PC-9 (cell line): ENCODE measurements at places on chromosomes 13 and 19.

DNA sequence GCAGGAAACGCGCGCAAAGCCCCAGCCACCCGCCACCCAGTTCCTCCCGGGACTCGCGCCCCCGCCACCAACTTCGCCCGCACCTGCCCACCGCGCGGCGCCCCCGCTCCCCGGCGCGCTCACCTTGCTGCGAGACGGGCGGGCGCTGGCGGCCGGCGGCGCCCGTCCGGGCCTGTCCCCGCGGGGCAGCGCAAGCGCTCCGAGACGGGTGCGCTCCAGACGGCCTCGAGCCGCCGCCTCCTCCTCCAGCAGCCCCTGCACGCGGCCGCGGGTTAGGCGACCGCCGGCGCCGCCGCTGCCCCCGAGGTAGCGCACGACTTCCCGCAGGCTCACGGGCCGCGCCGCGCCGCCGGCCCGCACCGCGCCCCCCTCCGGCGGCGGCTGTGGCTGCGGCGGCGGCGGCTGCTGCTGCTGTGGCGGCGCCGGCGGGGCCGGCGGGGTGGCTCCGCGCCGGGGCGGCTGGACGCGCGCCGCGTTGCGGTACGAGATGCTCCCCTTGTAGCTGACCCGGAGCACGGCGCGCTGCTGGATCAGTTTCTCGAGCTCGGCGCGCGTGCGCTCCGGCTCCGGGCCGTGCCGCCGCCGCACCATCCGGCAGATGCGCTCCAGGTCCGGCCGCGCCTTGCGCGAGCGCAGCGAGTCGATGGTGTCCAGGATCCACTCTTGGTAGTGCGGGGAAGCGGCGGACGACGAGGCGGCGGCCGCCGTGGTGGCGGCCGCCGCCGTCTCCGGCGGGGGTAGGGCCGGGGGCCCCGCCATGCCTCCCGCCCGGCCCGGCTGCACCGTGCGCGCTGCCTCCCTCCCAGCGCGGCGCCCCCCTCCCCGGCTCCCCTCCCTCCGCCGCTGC, 666 bp downstream of the SAMD1 start:
- DNase-seq: peak; percentile 45

DNA sequence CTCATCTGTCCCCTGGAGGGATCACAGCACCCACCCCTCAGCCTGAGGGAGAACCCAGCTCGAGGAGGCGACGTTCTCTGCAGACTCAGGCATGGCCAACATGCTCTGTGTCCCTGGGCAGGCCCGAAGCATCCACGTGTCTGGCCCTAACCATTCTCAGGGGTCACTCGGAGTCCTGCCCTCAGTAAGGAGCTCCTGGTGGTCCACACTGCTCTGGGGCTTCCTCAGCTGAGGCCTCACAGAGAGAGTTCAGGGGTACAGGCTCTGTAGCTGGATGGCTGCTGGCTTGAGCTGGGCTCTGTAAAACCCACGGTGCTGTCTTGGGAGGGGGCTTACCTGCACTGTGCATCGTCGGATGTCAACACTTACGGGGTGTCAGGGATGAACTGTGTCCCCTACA, 4.4 kb upstream of the SIGLEC8 start:
- no peak for DNase-seq

GRCh38 chr13:83086948-83087347, 795.3 kb downstream of the SLITRK1 start:
- DNase-seq: no peak

- DNase-seq: peak; percentile 80
These were observed 18.9 kb upstream of the FOSB start for GRCh38 chr19:45448887-45449299.

- DNase-seq: no peak
These were observed at the start of gene CD37 for GRCh38 chr19:49335071-49335783. Gene CD37 (plus strand): TSS chr19:49335406. CDS start chr19:49335541, 135 bp downstream.

- DNase-seq: no peak
These were observed 81.9 kb downstream of the ZNF726 start for GRCh38 chr19:23996549-23996948.

- DNase-seq: peak; percentile 36
These were observed 931 bp downstream of the USP12 start for GRCh38 chr13:27170516-27171243.

- no peak for DNase-seq
These were observed 440.8 kb downstream of the TDRD3 start for GRCh38 chr13:60837806-60838205.

GRCh38 chr19:19422156-19422555, 16.7 kb downstream of the GATAD2A start:
- no peak for DNase-seq

- DNase-seq: peak; percentile 61
These were observed 1.0 kb downstream of the EPOR start for GRCh38 chr19:11382898-11383705.

DNA sequence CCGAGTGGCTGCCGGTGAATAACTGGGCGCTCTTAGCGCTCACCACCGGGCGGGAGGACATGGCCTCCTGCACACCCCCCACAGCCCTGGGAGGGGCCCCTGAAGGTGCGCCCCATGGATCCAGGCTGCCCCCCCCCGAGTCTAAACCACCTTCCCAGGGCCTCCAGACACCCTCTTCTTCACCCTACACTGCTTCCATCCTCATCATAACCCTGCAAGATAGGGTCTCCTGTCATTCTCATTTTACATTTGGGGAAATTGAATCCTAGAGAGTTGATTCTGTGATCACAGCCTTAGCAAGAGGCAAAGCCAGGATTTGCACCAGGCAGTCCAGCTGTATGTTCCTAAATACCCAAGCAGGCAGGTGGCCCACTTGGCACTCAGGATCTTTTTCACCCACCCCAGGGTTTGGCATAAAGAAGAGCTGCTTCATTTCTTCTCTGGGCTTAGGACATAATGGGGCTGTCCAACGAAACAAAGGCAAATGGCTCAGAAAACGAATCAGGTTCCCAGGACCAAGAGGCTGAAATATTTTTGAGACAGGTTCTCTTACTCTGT, 110.8 kb downstream of the PTPRS start:
- DNase-seq: no peak

DNA sequence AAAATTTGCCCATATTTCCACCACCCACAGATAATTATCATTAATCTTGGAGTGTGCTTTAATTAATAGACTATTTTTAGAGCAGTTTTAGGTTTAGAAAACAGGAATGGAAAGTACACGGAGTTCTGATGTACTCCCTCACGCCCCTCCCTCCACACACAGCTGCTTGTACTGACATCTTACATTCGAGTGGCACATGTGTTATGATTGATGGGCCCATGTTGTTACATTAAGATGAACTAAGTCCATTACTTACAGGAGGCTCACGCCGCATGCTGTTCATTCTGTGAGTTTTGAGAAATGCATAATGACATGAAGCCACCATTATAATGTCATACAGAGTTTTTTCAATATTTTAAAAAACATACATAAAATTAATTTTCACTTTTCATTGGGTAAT, 1.2 kb upstream of the SPATA13 start:
- no peak for DNase-seq

GRCh38 chr19:31139871-31140505, 209.2 kb downstream of the TSHZ3 start:
- DNase-seq: no peak

DNA sequence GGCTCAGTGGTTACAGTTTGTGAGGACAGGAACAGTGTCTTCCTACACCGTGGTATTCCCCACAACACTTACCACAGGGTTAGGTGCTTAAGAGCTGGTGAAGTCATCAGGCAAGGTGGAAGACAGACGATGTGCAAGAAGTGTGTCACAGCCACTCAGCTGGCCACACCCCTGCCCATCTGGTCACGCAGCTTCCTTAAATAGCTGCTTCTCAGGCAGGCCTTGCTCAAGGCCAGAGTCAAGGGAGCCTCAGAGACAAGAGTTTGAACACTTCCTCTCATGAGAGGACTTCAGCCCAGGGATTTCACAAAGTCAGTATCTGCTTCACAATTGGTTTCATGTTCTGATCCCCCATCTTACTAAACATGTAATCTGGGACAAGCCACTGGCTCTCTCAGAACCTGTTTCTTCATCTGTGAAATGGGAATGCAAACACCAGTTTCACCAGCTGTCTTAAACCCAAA, 80.3 kb upstream of the FRY start:
- peak; percentile 76 for DNase-seq

DNA sequence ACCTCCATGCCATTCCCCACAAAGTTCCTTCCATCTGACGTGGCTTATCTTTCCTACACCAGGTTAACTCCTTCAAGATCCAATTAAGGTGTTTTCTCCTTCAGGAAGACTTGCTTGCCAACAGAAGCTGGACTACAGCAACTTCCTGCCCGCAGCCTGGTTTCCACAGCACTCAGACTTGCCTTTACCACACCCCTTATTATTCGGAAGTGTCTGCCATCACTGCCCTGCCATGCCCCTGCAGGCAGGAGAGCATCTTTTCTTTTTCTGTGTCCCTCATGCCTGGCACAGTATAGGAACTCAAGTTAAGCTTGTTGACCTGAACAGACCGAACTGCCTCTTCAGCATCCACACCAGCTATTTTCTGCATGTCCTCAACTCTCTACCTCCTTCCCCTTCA, 168.0 kb downstream of the FOXO1 start:
- DNase-seq: no peak

GRCh38 chr13:70723732-70724131, 615.5 kb upstream of the KLHL1 start:
- no peak for DNase-seq

DNA sequence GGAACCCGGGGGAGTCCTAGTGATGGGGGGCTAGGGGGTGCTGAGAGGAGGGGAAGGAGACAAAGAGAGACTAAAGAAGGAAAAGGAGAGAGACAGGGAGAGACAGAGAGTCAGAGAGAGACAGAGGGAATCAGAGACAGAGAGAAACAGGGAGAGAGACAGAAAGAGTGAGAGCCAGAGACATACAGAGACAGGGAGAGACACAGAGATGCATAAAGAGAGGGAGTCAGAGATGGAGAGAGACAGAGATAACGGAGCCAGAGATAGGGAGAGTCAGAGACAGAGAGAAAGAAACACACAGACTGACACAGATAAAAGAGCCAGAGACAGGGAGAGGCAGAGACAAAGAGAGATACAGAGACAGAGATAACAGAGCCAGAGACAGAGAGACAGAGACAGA, 1.5 kb upstream of the TNFSF9 start:
- DNase-seq: no peak

DNA sequence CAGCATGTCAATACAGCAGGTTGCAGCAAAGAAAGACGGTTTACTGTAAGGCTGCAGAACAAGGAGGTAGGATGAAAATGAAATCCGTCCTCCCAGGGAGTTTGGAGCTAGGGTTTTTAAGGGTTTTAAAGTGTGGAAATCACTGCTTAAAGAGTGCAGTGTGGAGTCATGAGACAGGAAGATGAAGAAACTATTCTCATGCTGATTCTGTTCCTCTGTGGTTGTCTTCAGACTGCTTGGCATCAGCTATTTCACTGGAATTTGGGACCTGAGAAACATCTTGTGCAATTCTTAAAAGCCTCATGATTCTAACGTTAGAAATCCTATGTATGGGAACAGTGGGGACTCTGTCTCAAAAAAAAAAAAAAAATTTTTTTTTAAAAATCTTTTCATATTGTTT, 11.4 kb downstream of the ZNF331 start:
- DNase-seq: no peak

DNA sequence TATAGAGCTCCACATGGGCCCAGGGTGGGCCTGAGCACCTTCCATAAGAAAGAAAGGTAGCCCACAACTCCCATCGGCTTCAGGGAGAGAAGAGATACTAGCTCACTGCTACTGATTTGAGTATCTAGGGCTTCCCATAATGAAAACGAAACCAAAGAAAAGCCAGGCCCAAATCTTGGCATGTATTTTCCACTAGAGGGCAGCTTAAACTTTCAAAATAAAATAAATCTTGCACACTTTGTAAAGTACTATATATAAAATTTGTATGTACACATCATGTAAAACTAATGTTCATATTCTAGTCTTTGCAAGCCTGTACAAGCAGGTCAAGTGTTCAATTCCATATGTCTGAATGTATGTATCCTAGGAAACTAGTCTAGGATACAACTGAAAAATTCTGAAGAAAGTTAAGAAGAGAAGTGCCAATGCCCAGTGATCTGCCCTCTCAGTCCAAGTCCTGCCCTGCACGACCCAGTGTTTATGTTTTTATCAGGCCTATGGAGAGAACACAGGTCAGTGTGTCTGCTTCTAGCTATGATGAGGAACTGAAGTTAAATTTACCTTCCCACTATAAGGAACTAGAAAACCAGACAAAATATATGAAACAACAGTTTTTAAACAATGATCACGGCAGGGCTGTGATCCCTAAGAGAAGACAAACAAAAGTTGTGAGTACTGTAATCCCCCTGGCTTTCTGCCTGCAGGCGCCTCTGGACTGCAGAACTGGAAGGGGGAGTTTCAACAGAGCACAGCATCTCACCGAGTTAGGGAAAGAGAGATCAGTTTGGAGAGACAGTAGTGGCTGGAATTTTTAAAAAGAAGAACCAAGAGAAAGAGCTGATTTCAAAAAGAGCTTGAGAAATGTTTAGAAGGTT, 475.7 kb downstream of the UQCRFS1 start:
- DNase-seq: no peak

GRCh38 chr13:108926862-108927261, 297.5 kb downstream of the MYO16 start:
- no peak for DNase-seq

- DNase-seq: no peak
These were observed 11.1 kb downstream of the LRRC4B start for GRCh38 chr19:50557009-50557613.

DNA sequence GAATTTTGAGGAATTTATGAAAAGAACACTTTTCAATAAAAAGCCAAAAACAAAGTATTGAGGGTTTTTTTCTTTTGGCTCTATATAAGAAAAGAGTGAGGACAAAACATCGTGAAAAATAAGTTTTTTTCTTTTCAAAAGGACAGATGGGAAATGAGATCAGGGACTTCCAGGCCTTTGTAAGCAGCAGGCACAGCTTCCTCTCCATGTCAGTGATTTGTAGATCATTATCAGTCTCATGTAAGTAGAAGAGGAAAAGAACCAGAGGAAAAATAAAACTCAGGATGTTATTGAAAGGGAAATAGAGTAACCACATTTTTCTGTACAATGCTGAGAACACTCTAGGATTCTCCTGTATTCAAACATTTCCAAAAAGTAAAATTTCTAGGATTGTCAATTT, 29.9 kb downstream of the DOCK9 start:
- no peak for DNase-seq

DNA sequence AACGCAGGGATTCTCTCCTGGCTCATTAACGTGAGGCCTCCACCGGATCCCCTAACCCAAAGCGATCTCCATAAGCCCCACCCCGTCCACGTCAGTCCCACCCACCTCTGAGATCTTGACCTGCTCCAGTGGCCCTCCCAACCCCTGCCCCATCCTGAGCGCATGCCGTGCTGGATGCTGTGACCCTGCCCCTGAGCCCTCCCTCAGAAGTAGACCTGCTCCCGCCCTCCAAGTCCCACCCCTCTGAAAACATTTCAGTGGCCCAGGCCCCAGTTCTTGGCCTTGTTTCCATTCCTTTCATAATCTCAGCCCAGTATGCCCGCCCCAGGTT, 19.9 kb downstream of the LMTK3 start:
- DNase-seq: no peak

- DNase-seq: no peak
These were observed 1.5 kb downstream of the EPSTI1 start for GRCh38 chr13:42990291-42991232.

GRCh38 chr13:109154146-109154545, 524.7 kb downstream of the MYO16 start:
- peak; percentile 50 for DNase-seq

- no peak for DNase-seq
These were observed 65.7 kb upstream of the IL17D start for GRCh38 chr13:20637811-20638210.
